Umbilical cord (tissue), 2 donors: ENCODE measurements at places on chromosomes 2 and 18. TPM values are rescaled to one million over a fixed set of nuclear protein-coding genes. Genes with fewer than 3 reads are reported as not detected.

GRCh38 chr2:229130522-229130921 is 140.6 kb downstream of the PID1 start:
- peak; percentile 83 for DNase-seq

GRCh38 chr18:3051718-3052410 is 38.9 kb upstream of the LPIN2 start:
- peak; percentile 52 for DNase-seq

DNA sequence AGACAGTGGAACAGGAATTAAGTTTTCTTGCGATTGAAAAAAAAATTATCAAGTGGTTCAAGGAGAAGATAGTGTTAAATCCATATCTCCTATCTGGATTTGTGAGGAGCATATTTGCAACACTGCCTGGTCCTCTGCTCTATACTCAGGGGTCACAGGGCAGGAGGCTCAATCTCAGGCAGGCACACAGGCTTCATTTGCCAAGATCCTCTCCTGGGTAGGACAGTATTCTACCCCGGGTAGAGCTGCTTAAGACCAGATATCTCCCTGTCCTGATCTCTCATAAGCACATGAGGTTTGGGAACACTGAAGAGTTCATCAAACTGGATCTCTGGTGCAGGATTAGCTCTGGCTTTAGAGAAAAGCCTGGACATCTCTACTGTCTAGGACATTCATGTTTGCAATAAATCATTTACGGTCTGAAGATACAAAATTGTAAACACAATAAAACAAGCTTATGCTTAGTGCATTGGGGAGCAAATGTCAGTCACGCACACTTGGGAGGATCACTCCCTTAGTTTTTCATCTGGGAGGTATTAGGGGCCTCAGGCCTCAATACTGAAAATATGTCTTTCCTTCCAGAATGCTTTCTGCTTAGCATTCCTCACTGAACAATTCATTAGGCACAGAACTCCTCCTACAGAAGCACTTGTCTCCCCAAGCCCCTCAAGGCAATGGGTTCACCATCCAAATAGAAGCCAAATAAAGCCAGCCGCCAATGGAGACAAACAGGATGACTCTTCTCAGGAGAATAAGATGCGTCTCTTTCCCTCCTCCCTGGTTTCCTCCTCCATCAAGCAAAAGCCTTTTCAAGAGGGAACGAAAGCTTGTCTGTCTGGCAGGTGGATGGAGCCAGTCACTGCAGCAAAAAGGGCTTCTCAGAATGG is 34.1 kb upstream of the LCLAT1 start:
- peak; percentile 99 for DNase-seq

Gene IWS1
- 23.4 TPM for total RNA-seq

Gene NEB
- total RNA-seq: 9.6 TPM

- no peak for DNase-seq
Observed at GRCh38 chr2:126241411-126241810, 414.5 kb upstream of the GYPC start.

Gene ANTXR1
- total RNA-seq: 137 TPM
